ENCODE measurements at places on chromosomes 4 and X.
A peak's percentile ranks its signal among the peaks of the same experiment; 100 is the strongest.

DNA sequence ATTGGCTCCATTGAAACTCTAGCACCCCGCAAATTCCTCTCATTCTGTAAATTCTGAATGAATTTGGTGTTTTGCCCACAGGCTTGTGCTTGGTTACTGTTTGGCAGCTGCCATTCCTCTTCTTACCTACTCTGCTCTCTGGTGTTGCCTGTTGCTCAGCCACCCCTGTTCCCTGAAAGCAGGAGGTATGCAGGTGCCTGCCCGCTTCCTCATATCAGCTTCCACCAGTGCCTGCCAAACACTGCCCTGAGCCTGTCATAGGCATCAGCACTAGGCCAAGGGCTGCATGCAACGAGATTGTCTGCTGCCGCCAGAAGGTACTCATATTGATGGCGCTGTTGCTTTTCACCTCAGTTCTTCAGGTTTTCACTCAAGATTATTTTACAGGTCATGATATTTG lies 978.1 kb downstream of the C4orf33 start:
- no peak for DNase-seq

DNA sequence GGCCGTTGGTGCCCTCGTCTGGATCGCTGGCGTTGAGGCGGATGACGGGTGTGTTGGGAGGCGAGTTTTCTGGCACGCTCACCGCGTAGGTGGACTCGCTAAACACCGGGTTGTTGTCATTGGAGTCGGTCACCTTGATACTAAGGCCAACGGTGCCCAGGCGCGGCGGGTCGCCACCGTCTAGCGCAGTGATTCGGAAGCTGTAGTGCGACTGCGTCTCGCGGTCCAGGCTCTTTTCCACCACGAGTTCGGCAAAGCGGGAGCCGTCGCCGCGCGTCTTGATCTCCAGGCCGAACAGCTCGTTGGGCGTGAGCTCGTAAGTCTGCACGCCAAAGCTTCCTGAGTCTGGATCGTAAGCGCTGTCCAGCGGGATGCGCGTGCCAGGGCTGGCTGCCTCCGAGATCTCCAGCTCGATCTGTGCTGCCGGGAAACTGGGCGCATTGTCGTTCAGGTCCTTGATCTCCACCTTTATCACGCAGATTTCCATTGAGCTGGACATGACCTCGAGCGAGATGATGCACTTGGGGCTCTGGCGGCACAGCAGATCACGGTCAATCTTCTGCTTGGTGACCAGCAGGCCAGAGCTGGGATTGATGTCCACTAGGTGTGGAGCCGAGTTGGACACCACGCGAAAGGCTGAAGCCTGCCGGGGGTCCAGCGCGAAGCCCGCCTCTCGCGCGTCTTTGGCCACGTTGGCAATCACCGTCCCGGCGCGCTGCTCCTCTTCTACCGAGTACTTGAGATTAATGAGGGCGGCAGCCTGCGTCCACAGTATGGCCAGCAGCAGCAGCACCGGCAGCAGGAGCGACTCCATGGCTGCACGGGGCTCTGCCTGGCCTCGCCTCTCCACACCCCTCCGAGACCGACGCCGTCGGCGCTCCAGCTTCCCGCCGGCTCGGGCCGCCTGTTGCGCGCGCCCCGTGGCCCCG lies 2.0 kb downstream of the PCDH19 start:
- DNase-seq = no peak

- no peak for DNase-seq
Observed at GRCh38 chrX:128165884-128166408, 113.7 kb upstream of the ACTRT1 start.

GRCh38 chrX:119984652-119985051 lies 41.1 kb upstream of the NKAP start:
- DNase-seq = no peak

DNA sequence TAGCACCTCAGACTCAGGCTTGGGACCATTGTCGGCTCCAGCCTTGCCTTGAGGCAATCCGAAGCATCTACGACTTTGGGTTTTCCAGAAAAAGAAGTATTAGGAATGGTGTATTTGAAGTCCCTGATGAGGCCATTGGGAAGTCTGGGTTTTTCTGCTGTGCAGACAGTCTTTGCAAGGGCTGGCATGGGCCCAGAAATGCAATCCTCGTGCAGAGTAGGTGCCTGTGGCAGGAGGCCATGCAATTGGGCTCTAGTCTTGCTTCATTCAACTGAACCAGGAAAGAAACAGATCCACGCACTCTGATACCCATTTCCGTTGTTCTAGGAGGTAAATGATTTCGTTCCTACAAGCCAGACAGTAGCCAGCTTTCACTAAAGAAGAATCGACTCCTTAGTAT lies 12.4 kb downstream of the ZFP92 start:
- DNase-seq = no peak

DNA sequence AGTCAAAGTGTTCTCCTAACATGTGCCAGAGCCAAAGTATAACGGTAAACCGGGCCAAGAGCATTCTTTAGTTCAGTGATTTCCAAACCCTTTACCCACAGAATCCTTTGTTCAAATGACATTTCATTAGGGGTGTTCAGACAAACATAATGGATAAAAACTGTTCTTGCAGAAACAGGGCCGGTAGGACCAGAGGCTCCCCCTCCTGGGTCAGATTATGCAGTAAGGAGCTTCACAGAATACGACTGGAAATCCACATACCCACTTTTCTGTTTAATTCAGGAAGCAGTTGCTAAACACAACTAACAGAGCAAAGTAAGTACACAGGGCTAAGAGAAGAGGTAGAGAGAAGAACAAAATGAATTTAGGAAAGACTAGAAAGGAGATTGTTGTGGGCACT lies 46.6 kb upstream of the TMEM184C start:
- no peak for DNase-seq

DNA sequence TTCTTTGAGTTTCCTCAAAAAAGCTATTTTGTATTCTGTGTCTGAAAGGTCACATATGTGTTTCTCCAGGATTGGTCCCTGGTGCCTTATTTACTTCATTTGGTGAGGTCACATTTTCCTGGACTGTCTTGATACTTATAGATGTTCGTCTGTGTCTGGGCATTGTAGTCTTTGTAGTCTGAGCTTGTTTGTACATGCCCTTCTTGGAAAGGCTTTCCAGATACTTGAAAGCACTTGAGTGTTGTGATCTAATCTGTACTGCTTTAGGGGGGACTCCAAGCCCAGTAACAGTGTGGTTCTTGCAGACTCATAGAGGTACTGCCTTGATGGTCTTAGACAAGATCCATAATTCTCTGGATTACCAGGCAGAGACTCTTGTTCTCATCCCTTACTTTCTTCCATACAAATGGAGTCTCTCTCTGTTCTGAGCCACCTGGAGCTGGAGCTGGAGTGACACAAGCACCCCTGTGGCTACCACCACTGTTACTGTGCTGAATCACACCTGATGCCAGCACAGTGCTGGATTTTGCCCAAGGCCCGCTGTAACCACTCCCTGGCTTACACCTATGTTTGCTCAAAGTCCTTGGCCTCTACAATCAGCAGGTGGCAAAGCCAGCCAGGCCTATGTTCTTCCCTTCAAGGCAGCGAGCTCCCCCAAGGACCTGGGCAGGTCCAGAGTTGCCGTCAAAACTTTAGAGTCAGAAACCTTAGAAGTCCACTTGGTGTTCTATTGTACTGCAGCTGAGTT lies 72.3 kb upstream of the EFHC2 start:
- DNase-seq = no peak

DNA sequence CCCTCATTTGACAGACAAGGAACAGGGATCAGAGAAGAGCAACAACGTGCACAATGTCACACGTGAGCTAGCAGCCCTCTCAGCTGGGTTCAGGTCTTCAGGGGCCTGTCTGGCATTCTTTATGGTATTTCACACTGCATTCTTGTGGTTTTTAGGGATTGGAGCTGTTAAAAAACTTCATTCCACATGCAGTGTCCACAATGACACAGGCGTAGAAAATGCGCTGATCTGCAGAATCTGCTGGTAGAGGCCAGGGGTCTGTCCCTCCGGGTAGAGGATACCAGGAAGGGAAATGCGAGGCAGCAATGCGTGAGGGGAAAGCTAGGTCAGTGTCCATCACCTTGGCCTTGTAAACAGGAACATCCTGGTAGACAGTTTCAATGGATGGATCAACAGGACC lies 36.6 kb downstream of the MAP7D3 start:
- DNase-seq = no peak

- DNase-seq = no peak
Observed at GRCh38 chr4:42845586-42845985, 46.9 kb upstream of the GRXCR1 start.

GRCh38 chr4:15506464-15506863 lies 36.8 kb downstream of the CC2D2A start:
- DNase-seq = no peak

GRCh38 chr4:5799406-5799805 lies 88.4 kb downstream of the EVC start:
- DNase-seq = no peak

GRCh38 chrX:12999422-12999821 lies 24.5 kb downstream of the TMSB4X start:
- peak; percentile 89 for DNase-seq

GRCh38 chr4:144873226-144873990 lies 224.6 kb downstream of the ANAPC10 start:
- DNase-seq = no peak

- no peak for DNase-seq
Observed at GRCh38 chr4:105122350-105122749, 24.3 kb upstream of the TET2 start.

- no peak for DNase-seq
Observed at GRCh38 chr4:153725136-153725830, 34.5 kb downstream of the RNF175 start.

DNA sequence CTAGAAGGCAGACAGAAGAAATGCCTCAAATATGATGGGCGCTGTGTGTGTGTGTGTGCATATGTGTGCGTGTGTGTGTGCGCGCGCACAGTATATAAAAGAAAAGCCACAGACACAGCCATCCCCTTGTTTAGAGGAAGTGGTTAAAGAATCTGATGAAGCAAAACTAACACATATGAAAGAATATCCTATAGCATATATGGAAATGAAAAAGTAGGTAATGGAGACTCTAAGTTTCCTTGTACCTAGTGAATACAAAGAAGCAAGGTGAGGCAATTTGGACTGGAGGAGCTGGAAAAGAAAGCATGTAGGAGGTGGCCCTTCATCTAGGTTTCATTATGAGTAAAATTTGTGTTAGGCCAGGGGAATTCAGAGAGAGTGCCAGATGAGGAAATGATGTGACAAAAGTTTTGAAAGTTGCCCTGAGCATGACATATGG lies 58.6 kb upstream of the MCF2 start:
- DNase-seq = peak; percentile 39

DNA sequence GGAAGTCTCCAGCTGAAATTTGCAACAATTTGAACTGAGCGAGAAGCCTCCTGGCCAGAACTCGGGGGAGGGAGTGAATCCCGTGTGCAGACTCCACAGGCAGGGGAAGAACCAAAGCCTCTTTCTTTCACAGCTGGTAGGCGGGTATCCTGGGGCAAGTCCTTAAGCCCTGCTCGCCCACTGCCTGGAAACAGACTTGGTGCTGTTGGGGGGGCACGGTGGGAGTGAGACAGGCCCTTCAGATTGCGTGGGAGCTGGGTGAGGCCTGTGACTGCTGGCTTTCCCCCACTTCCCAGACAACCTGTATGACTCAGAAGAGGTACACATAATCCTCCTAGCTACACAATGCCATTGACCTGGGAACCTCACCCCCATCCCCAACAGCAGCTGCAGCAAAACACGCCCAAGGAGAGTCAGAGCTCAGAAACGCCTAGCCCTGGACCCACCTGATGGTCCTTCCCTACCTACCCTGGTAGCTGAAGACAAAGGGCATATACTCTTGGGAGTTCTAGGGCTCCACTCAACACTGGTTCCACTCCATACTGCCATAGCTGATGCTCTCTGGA lies 22.4 kb upstream of the RLIM start:
- DNase-seq = no peak

- DNase-seq = no peak
Observed at GRCh38 chrX:22534643-22535042, 261.9 kb downstream of the CBLL2 start.

GRCh38 chr4:153733751-153734448 lies 25.9 kb downstream of the RNF175 start:
- peak; percentile 20 for DNase-seq

DNA sequence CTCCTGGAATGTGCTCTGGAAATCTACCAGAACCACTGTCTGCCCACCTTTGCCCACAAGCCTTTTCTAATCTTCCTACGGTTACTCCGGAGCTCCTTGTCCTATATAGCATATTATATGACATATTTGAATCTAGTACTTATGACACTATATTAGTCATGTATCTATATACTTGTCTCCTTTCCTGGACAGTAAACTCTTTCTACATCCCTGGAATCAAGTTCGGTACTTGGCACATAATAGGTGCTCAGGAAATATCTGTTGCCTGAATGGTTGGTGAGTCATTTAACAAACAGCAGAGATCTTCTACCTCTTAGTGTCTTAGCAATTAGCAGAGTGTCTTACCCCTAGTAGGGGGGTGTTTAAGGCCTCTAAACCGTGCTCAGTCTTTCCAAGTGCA lies 123.6 kb downstream of the RELL1 start:
- DNase-seq = no peak

DNA sequence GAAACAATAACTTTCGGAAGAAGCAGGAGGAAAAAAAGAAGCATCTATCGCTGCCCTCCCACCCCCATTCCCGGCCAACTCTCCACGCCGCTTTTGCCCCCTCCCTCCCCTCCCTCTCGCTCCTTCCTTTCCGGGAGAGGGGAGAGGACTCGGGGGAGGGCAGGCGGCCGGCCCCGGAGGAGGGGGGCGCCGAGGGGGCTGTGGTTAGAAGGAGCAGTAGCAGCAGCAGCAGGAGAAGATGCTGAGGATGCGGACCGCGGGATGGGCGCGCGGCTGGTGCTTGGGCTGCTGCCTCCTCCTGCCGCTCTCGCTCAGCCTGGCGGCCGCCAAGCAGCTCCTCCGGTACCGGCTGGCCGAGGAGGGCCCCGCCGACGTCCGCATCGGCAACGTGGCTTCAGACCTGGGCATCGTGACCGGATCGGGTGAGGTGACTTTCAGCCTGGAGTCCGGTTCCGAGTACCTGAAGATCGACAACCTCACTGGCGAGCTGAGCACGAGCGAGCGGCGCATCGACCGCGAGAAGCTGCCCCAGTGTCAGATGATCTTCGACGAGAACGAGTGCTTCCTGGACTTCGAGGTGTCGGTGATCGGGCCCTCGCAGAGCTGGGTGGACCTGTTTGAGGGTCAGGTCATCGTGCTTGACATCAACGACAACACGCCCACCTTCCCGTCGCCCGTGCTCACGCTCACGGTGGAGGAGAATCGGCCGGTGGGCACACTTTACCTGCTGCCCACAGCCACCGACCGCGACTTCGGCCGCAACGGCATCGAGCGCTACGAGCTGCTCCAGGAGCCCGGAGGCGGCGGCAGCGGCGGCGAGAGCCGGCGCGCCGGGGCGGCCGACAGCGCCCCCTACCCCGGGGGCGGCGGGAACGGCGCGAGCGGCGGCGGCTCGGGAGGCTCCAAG lies 1.3 kb downstream of the PCDH7 start:
- peak; percentile 15 for DNase-seq

GRCh38 chrX:13078739-13079444 lies 34.5 kb upstream of the FAM9C start:
- no peak for DNase-seq

DNA sequence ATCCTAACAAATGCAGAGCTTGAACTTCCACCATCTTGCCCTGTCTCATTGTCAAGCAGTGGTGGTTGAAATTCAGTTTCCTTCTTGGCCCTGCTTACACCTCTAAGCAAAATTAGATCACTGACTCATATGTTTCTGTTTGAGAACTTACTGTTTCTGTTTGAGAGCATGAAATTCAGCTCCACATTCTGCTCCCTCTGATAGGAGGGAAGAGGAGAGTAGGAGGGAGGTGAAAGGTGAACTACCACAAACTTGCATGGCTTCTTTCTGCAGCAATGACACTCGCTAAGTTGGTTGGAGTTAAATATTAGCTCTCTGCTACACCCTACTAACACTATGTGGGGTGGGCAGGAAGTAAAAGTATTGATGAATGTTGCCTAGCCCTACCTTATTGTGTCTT lies 117.8 kb upstream of the EDA2R start:
- peak; percentile 3 for DNase-seq
